ENCODE measurements at places on chromosomes 3 and 15.

DNA sequence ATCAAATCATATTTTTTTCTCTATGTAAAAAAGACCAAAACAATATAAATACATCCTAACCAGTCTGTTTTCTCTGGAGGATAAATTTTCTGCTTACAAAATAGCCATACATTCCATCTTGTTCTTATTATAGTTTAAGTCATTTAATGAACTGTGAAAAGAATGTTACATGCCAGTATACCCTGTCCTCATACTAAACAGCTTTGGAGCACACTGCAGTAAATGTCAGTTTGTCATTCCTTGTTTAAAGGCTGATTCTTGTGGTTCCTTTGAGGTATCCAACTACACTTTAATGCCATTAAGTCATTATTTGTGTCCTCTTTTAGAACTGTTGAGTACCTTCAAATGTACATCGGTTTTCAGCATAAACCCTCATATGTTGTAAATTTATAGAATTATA is 52.7 kb upstream of the DCBLD2 start:
- no peak for DNase-seq

GRCh38 chr3:31240874-31241273 is 291.9 kb upstream of the STT3B start:
- DNase-seq = no peak

DNA sequence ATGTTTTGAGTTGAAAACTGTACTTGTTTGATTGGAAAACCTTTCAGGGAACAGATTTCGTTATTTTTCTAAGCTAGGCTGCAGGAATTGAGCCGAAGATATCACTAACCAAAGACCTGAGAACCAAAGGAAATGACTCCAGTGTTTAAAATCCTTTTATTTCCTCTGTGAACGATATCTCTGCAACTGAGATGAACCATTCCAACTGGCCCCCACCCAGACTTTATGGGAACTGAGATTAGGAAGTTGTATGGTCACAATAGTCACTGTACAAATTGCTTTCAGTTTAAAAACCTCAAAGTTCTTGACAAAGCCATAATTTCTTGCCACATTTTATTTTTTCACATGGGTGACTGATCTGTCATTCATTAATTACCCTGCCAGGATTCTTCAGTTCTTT is 232.4 kb downstream of the RBMS3 start:
- peak; percentile 46 for DNase-seq

DNA sequence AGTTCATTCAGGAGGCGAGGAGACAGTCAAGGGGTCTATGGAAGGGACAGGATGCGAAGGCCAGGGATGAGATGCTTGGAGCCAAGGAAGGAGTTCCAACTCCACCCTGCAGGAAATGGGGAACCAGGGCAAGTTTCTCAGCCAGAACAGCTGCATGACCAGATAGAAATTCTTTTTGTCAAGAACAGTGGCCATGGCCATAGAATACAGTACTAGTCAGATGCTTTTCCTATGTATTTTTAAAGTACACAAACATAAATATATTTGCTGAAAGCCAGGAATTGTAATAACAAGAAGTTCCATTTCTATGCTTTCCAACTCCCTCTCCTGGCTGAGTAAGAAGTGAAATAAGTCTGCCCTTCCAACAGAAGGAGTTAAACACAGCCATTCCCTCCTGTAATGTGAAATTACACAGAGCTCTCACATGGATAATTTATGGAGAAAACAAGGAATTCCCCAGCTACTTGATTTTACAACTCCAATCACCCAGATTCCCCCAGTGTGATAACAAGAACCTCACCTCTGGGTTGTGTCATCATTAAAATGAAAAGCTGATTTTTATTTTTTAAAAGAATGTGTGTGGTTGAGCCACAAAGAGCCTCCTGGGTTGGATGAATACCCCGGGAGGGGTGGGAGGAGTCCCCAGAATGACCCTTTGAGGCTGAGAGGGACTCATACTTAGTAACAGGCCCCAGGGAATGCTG is 124.6 kb upstream of the ARHGEF3 start:
- DNase-seq = peak; percentile 74

DNA sequence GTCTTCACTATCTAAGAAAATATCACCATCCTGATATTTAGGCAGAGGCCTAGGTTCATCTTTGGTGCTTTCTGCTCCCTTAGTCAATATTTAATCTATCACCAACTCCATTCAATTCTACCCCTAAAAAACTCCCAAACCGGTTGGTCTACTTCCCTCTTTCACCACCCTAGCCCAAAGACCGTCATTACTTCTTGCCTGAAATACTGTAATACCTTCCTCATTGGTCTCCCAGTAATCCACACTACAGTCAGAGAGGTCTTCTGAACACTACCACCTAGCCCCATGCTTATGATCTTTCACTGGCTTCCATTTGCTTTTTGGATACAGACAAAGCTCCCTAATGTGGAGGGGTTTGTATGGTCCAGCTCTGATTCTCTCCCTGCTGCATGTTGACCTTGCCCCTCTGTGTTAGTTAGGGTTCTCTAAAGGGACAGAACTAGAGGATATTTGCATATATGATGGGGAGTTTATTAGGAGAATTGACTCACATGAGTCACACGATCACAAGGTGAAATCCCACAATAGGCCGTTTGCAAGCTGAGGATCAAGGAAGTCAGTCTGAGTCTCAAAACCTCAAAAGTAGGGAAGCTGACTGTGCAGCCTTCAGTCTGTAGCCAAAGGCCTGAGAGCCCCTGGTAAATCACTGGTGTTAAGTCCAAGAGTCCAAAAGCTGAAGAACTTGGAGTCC is 36.4 kb upstream of the ATP2C1 start:
- DNase-seq = no peak

DNA sequence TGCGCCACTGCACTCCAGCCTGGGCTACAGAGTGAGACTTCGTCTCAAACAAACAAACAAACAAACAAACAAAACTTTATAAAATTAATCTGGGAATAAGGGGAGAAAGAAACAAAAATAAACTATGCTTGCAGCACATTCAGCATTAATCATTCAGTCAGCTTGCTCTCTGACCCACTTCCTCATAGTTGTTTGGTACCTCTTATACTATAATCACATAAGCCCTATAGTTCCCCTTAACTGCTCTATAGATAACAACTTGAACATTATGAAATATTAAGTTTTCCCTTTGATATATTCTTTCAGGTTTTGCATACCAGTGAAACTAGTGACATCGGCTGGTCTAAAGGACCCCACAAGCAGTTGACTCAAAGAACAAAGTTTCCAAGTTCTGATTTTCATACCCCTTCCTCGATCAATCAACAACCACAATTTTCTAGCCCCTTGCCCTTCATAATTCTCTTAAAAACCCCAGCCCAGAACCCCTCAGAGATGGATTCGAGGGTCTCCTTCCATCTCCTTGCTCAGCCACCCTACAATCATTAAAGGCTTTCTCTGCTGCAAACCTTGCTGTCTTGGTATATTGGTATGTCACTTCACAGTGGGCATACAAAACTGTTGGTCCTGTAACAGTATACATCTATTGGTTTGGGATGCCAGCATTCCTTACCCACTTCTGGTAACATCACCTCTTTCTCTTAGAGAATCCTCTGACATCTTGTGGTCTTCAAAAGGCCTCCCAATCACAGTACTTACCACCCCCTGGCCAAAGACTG is 26.4 kb downstream of the BCL2L10 start:
- DNase-seq = no peak

GRCh38 chr3:181056136-181056732 is 66.7 kb upstream of the DNAJC19 start:
- DNase-seq = no peak

DNA sequence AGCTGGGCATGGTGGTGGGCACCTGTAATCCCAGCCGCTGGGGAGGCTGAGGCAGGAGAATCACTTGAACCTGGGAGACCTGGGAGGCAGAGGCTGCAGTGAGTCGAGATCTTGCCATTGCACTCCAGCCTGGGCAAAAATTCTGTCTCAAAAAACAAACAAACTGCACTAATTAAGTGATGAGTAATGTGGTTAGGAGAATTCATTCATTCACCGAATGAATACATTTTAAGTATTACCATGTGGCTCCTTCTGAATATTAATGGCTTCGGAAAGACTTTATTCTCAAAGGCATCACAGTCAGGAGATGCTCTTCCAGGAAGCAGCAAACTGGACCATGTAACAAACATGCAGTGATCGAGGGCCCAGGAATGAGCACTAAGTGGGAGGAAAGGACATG is 23.6 kb downstream of the SPTSSB start:
- DNase-seq = no peak

- DNase-seq = no peak
Observed at GRCh38 chr15:89075101-89075640, 13.1 kb upstream of the ABHD2 start.

- DNase-seq = no peak
Observed at GRCh38 chr3:19147905-19148767, at the start of gene KCNH8. KCNH8 (plus strand) TSS chr3:19148510; CDS start chr3:19148720, 210 bp downstream.

DNA sequence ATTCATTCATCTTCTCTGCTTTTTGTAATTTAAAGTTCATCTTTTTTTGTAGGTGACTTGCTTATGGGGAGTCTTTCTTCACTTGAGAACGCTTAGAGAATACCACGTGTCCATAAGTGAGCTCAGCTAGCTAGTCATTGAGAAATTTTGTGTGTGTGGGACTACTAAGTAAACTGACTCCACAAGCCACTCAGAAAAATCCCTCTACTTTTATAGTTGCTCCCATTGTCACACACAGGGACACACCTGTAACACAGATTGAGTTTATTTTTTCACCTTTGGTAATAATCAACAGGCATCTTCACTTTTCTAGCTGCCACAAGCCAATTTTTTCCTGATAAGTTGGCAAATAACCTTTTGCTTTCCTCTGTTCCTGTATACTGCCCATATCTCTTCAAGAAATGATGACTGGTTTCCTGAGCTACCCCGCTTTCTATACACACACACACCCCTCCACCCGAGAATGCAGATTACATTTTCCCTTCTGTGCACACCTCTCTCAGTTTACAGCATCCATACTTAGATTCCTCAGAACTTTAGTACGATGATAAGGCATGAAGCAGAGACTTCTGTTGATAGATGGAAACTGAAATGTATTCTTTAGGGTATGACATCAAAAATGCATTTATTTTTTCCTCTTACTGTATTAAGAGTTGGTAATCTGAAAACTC is 4.6 kb downstream of the TSC22D2 start:
- peak; percentile 77 for DNase-seq

DNA sequence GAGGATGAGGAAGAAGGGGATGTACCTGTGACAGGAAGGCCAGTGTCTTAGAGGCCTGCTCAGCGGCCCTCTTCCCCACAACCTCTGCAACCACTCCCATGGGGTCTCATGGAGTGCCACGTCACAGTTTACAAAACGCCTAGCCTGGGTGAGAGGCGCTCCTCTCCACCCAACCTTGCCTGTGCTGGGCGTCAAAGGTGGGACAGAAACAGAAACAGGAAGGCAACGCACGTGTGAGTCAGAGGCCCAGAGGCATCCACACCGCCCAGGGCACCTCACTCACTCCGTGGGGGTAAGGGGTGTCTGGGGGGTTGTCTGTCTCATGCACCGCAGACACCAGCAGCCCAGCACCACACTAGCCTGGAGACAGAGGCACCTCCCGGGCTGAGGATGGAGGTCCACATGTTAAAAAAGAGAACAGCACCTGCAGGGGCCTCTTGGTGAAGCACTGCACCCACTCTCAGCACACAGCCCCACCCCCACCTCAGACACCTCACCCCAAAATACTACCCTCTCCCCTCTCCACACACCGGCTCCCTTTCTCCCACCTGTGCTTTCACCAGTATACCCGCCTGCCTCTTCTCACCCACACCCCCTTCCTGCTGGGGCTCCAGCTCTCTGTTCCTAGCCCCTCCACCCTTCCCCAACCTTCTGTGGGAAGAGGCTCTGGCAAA is 4.7 kb upstream of the CALML4 start:
- no peak for DNase-seq

DNA sequence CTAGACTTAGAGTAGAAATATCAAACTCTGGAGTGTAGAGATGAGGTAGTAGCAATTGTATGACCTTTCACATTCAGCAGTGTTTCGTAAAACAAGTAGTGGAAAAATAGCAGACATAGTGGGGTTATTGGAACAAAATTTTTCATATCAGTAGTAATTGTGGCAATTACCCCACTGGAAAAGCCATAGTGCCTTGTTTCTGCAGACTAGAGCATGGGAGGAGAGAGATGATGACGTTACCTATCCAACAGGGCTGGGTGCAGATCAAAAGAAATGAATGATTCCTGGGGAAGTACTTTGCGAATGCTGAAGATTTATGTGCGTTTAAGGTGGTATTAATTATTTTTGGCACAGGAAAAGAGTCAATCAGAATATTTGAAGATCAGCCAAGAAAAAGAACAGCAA is 147.0 kb upstream of the LRRFIP2 start:
- DNase-seq = no peak

- DNase-seq = no peak
Observed at GRCh38 chr3:149091983-149092382, 5.7 kb upstream of the HLTF start.

- peak; percentile 59 for DNase-seq
Observed at GRCh38 chr3:175672119-175672689, 813.1 kb downstream of the NAALADL2 start.

GRCh38 chr15:39127925-39128617 is 452.8 kb upstream of the THBS1 start:
- DNase-seq = peak; percentile 98

DNA sequence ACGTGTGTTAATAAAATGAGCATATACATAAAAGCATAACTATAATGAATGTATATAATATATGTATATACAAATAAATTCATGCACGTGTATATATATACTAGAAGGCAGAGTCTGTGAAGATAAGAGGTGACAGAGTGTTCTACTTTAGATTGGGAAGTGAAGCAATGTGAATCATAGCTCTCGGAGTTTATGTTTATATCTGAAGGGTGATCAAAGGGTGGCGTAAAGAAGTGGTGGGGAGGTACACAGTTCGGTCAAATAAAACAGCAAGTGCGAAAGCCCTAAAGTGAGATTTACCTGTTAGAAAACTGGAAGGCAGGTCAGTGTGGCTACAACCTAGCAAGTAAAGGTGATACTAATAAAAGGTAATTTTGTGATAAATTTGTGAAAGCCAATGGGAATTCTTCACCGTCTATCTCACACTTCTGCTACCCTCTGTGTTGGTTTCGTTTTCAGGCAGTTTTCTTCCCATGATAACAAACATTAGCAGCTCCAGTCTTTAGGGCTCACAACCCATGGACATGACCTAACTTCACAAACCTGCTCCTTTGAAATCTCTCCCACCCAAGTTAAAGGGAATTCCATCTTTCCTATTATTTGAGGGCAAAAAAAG is 46.7 kb upstream of the BCHE start:
- no peak for DNase-seq

- no peak for DNase-seq
Observed at GRCh38 chr3:178483704-178484103, 52.5 kb upstream of the KCNMB2 start.

GRCh38 chr3:57855281-57855680 is 99.2 kb downstream of the SLMAP start:
- peak; percentile 7 for DNase-seq

DNA sequence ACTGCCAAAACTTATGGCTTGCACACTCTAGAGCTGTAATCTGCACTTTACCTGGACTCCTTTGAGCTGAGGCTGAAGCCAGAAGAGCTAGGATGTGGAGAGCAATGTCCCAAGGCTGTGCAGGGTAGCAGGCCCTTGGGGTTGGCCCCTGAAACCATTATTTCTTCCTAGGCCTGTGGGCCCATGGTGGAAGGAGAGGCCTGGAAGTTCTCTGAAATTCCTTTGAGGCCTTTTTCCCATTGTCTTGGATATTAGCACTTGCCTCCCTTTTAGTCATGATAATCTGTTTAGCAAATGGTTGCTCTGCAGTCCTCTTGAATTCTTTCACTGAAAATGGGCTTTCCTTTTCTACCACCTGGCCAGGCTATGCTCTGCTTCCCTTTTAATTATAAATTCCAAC is 102.0 kb upstream of the SGO1 start:
- DNase-seq = no peak

Measured in cardiac fibroblast (primary cell).